ENCODE measurements at places on chromosomes 12 and 14. TPM values are rescaled to one million over a fixed set of nuclear protein-coding genes. Genes with fewer than 3 reads are reported as not detected.

DNA sequence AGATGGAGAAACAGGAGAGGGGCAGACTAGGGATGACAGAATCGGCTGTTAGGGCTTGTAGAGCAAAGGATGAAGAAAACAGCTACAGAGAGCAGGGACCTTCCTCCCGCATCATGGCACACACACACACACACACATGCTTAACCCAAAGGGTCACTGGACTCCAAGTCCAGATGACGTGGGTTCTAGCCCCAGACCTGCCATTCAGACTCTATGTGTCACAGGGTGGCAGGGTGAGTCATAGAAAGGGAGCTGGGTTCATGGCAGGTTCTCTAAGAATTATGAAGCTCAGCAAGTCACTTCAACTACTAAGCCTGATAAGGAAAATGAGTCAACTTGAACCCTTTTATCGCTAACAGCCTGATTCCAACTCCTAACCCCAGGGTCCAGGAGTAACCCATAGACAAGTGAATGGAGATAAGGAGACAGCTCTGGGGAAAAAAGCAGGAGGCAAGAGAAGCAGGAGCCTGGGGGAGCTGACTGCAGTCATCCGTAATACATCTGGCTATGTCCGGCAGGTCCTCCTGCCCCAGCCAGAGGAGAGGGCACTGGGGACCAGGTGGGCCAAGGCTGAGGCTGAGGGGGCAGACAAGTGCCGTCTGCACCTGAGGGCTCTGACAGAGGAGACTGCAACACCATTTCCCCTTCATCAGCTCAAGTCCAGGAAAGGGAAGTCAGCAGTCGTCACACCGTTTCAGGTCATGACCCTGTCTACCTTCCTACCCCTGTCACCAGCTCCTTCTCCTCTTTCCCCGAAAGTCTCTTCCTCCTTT lies 3.6 kb upstream of the TNFRSF1A start:
- DNase-seq, result peak; percentile 84
- H3K4me3 ChIP-seq, result no peak overlapping the region
- H3K27me3 ChIP-seq, result no peaks in the 10 kb centered on the region
- H3K4me1 ChIP-seq, result peaks cover 60% of the 10 kb centered on the region
- no peak overlapping the region for H3K27ac ChIP-seq

- no peak overlapping the region for H3K27ac ChIP-seq
- DNase-seq, result no peak
- H3K4me1 ChIP-seq, result no peaks in the 10 kb centered on the region
- no peaks in the 10 kb centered on the region for H3K36me3 ChIP-seq
- H3K27me3 ChIP-seq, result no peaks in the 10 kb centered on the region
These were observed 143.4 kb downstream of the RTN1 start for GRCh38 chr14:59727073-59727661.

DNA sequence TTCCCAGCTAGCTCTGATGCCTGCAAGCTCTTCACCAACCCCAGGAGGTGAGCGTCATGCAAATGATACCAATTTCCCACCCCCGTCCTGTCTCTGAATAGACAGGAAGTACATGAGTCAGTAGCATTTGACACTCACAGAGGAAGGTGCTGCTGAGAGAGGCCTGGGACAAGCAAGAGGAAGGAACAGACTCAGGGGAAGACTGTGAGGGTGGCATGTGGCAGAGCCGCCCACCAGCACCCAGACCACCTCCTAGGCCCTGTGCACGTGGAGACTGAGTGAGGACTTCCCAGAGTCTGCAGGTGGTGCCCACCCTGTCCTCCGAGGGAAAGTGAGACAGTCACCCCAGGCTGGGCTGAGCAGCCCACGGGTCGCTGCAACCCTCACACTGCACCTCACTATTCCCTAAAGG lies 199.5 kb upstream of the SFSWAP start:
- H3K27me3 ChIP-seq, result peaks cover 10% of the 10 kb centered on the region
- H3K4me1 ChIP-seq, result no peaks in the 10 kb centered on the region
- H3K4me3 ChIP-seq, result no peak overlapping the region
- no peaks in the 10 kb centered on the region for H3K36me3 ChIP-seq
- H3K27ac ChIP-seq, result no peak overlapping the region
- no peak for DNase-seq

GRCh38 chr14:84726471-84726870 lies 803.5 kb upstream of the FLRT2 start:
- H3K4me1 ChIP-seq, result no peaks in the 10 kb centered on the region
- no peak overlapping the region for H3K27ac ChIP-seq
- H3K36me3 ChIP-seq, result no peaks in the 10 kb centered on the region
- no peak overlapping the region for H3K4me3 ChIP-seq

GRCh38 chr12:62297321-62297720 lies 37.1 kb downstream of the USP15 start:
- H3K27me3 ChIP-seq, result no peaks in the 10 kb centered on the region
- no peaks in the 10 kb centered on the region for H3K4me1 ChIP-seq
- H3K36me3 ChIP-seq, result peaks cover 4% of the 10 kb centered on the region
- no peak overlapping the region for H3K27ac ChIP-seq
- no peak for DNase-seq
- no peak overlapping the region for H3K4me3 ChIP-seq

The COX8C gene
- not detected for total RNA-seq

DNA sequence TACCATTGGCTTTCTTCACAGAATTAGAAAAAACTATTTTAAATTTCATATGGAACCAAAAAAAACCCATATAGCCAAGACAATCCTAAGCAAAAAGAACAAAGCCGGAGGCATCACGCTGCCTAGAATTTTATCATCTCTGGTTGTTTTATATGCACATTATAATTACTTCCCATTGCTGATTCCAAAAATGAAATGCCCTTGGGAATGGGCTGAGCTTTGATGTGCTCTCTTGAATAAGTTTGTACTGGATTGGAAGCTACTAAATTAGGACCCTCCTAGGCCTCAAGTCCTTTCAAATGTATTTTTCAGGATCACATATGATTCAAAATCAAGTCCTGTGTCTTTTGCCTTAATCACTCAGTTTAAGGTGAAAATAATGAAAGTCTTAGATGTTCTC lies 58.9 kb upstream of the DUSP6 start:
- no peaks in the 10 kb centered on the region for H3K36me3 ChIP-seq
- DNase-seq, result no peak
- no peak overlapping the region for H3K4me3 ChIP-seq
- no peaks in the 10 kb centered on the region for H3K27me3 ChIP-seq
- H3K27ac ChIP-seq, result no peak overlapping the region

- H3K36me3 ChIP-seq, result no peaks in the 10 kb centered on the region
- H3K27ac ChIP-seq, result no peak overlapping the region
- peaks cover 78% of the 10 kb centered on the region for H3K4me1 ChIP-seq
- peak overlapping the region; percentile 18 for H3K4me3 ChIP-seq
These were observed 4.0 kb downstream of the BTG1 start for GRCh38 chr12:92141591-92142121.

DNA sequence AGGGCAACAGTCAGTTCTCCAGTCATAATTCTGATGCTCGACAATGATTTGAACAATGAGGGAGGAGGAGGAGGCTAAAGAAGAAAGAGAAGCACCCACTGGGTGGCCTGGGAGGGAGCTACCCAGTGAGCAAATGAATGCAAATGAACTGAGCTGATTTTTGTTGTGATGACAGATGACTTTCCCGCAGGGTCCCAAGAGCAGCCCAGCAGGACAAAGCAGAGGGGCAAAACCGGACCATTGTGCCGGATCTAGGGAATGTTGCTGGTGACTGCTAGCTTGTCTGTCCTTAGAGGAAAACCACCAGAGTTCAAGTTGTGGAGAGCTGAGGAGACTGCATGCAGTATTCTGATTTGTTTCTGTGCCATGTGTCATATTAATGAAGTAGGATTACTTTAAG lies 162.8 kb downstream of the MON2 start:
- no peaks in the 10 kb centered on the region for H3K27me3 ChIP-seq
- H3K4me3 ChIP-seq, result no peak overlapping the region
- no peak overlapping the region for H3K27ac ChIP-seq
- H3K36me3 ChIP-seq, result no peaks in the 10 kb centered on the region
- DNase-seq, result no peak

DNA sequence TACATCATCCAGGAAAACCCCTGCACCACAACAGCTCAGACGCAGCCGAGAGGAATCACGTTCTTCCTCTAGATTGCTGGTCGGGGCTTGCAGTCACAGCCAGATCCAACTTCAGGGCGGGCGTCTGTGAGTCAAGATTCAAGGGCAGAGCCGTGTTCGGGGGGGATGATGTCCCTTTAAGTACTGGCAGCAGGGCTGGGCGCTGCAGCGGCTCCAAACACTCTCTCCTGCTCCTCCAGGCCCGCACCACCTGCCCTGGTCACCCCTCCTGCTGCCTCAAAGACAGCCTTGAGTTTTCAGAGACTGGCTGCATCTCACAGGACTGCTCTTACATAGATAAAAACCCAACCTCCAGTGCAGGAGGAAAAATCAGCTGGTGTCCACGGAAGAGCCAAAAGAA lies 68.3 kb downstream of the KDM2B start:
- peaks cover 37% of the 10 kb centered on the region for H3K4me1 ChIP-seq
- no peak overlapping the region for H3K4me3 ChIP-seq
- H3K27ac ChIP-seq, result no peak overlapping the region
- no peaks in the 10 kb centered on the region for H3K27me3 ChIP-seq
- peaks cover 31% of the 10 kb centered on the region for H3K36me3 ChIP-seq

- no peaks in the 10 kb centered on the region for H3K36me3 ChIP-seq
- H3K27ac ChIP-seq, result no peak overlapping the region
- no peaks in the 10 kb centered on the region for H3K27me3 ChIP-seq
- H3K4me1 ChIP-seq, result no peaks in the 10 kb centered on the region
- DNase-seq, result no peak
- no peak overlapping the region for H3K4me3 ChIP-seq
These were observed 1117.6 kb upstream of the TMEM132C start for GRCh38 chr12:127149226-127149964.

GRCh38 chr12:66984962-66985361 lies 284.2 kb upstream of the CAND1 start:
- no peaks in the 10 kb centered on the region for H3K36me3 ChIP-seq
- H3K27me3 ChIP-seq, result no peaks in the 10 kb centered on the region
- no peak overlapping the region for H3K27ac ChIP-seq

- no peak overlapping the region for H3K27ac ChIP-seq
- no peak for DNase-seq
- no peaks in the 10 kb centered on the region for H3K36me3 ChIP-seq
- no peak overlapping the region for H3K4me3 ChIP-seq
These were observed 77.0 kb downstream of the KITLG start for GRCh38 chr12:88503281-88503703.

- peak; percentile 16 for DNase-seq
- peaks cover 17% of the 10 kb centered on the region for H3K4me1 ChIP-seq
- H3K27me3 ChIP-seq, result peaks cover 2% of the 10 kb centered on the region
- no peaks in the 10 kb centered on the region for H3K36me3 ChIP-seq
- H3K27ac ChIP-seq, result no peak overlapping the region
These were observed 58.7 kb upstream of the NCOR2 start for GRCh38 chr12:124625867-124626675.

DNA sequence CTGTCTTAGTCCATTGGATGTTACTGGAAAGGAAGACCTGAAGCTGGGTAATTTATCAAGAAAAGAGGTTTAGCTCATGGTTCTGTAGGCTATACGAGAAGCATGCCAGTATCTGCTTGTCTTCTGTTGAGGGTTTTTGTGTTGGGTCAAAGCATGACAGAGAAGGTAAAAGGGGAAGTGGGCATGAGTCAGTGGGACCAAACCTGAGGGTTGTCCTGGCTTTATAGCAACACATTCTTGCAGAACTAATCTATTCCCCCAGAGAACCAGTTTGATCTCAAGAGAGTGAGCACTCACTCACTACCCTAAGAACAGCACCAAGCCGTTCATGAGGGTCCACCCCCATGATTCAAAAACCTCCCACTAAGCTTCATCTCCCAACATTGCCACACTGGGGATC lies 19.0 kb upstream of the KRAS start:
- H3K4me3 ChIP-seq, result no peak overlapping the region
- H3K4me1 ChIP-seq, result no peaks in the 10 kb centered on the region
- no peaks in the 10 kb centered on the region for H3K36me3 ChIP-seq
- no peak overlapping the region for H3K27ac ChIP-seq

DNA sequence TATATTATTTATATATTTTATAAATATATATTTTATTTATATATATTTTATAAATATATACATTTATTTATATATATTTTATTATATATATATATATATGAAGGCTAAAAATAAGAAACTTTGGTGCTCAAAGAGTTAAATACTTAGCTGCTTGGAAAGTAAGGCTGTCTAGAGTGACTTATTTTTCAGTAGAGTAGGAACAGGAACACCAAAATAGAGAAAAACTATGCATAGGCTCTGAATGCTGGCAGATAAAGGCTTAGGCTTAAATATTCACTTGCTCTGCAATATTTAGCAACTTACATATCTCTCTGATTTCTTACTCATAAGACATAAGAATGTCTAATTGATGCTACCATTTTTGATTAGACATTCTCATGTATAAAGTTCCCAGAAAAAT lies 991.2 kb downstream of the VRK1 start:
- H3K27ac ChIP-seq, result no peak overlapping the region
- H3K4me3 ChIP-seq, result no peak overlapping the region
- no peaks in the 10 kb centered on the region for H3K4me1 ChIP-seq
- DNase-seq, result no peak
- no peaks in the 10 kb centered on the region for H3K27me3 ChIP-seq

- H3K27ac ChIP-seq, result peak overlapping the region; percentile 80
- DNase-seq, result peak; percentile 62
- no peaks in the 10 kb centered on the region for H3K27me3 ChIP-seq
- peaks cover 1% of the 10 kb centered on the region for H3K36me3 ChIP-seq
- H3K4me1 ChIP-seq, result peaks cover 29% of the 10 kb centered on the region
These were observed 412 bp upstream of the SNW1 start for GRCh38 chr14:77761205-77761931.

- H3K27ac ChIP-seq, result no peak overlapping the region
- H3K4me1 ChIP-seq, result peaks cover 6% of the 10 kb centered on the region
- H3K36me3 ChIP-seq, result no peaks in the 10 kb centered on the region
- no peak for DNase-seq
- H3K27me3 ChIP-seq, result peaks cover 42% of the 10 kb centered on the region
- H3K4me3 ChIP-seq, result peak overlapping the region; percentile 50
These were observed 31.4 kb downstream of the SSPN start for GRCh38 chr12:26226629-26227360.

- no peaks in the 10 kb centered on the region for H3K36me3 ChIP-seq
- no peak for DNase-seq
- peaks cover 37% of the 10 kb centered on the region for H3K4me1 ChIP-seq
- H3K27me3 ChIP-seq, result no peaks in the 10 kb centered on the region
- peak overlapping the region; percentile 59 for H3K27ac ChIP-seq
- H3K4me3 ChIP-seq, result peak overlapping the region; percentile 83
These were observed 622 bp downstream of the TECPR2 start for GRCh38 chr14:102363182-102363943.

The SALL2 gene
- 4.9 TPM for total RNA-seq

DNA sequence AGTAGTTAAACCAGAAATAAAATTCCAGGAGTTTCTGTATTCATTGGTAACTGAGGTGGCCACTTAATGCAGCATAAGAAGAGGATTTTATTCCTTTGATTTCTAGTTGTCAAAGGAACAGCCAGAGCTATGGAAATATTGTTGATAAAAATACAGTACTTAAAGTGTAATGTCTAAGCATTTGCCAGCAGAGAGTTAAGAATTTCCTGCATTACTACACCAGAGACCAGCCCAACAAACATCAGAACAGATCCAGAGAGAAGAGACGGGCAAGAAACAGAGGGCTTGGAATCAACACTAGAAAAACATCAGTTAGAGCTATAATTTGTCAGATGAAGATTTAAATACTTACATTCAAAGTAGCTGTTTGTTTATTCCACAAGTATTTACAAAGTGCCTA lies 77.9 kb downstream of the ST8SIA1 start:
- H3K27me3 ChIP-seq, result 0 out of 3 replicates have a peak, but pooled peaks cover 3% of the 10 kb centered on the region
- H3K27ac ChIP-seq, result no peak overlapping the region
- H3K36me3 ChIP-seq, result no peaks in the 10 kb centered on the region
- DNase-seq, result no peak
- no peaks in the 10 kb centered on the region for H3K4me1 ChIP-seq
- no peak overlapping the region for H3K4me3 ChIP-seq

The ISM2 gene
- total RNA-seq, result 0.83 TPM

GRCh38 chr14:57492859-57493258 lies 798 bp downstream of the CCDC198 start:
- no peak overlapping the region for H3K4me3 ChIP-seq
- peaks cover 16% of the 10 kb centered on the region for H3K4me1 ChIP-seq

All from HepG2 (cell line).